ENCODE measurements at places on chromosomes 3 and 15.

DNA sequence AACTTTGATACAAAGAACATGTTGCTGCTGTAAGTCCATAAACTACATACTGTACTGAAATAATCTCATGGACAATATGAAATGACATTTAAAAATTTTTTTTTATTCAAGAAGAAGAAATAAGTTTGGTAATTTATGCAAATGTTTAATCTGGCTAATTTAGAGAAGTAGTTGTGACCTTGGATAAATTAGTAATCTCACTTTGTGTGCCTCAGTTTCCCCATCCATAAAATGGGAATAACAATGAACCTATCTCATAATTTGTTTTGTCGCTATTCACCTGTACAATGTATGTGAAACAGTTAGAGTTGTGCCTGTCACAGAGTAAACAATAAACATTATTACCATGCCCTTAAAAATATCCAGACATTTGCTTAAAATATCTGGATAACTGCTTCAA, 15.3 kb upstream of the DPH6 start:
- no peak for DNase-seq

- peak; percentile 20 for DNase-seq
These were observed 1.1 kb downstream of the MTFMT start for GRCh38 chr15:65028338-65028737.

DNA sequence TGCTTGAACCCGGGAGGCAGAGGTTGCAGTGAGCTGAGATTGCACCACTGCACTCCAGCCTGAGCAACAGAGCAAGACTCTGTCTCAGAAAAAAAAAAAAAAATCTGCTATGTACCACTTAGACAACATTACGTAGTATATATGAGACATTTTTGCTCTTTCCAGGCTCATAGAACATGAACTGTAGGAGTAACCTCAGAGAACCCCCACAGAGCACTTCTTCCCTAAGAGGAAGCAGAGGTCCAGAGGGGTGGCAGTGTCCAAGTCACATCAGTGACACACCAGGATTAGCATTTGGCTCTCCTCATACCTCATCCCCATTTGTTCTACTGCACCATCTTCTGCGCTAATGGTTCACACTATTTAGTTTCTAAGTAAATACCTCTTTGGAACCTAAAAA, 33.7 kb downstream of the ARRDC4 start:
- DNase-seq, result no peak

DNA sequence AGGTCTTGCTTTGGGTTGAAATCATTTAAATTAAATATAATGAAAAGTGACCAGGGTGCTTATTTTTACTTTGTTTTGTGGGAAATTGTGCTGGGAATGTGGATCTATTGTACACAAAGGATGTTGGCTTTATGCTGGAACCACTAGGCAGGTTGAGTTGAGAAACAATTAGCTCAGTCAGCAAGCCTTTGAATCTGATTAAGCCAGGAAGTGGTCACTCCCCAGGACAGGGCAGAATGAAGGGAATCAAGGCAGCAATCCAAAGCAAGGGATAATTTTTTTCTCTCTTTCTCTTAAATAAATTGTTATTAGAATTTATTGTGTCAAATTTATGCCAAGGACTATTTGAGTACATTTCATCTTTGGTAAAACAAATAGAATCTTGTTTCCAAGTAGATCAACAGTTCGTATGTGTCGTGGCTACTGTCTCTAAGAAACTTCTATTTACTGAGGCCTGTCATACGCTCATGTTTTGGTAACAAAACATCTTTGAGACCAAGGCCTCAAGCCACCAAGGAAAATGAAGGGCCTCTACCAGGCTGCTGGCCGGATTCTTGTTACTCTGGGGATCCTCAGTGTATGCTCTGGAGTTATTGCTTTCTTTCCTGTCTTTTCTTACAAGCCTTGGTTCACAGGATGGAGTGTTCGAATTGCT, at the start of gene TMEM212:
TSS of gene TMEM212 (plus strand) at position 486 of the 655 bp plus-strand sequence. CDS start at position 521, 35 bp downstream.
- DNase-seq, result no peak

GRCh38 chr15:100818927-100819326, 60.7 kb upstream of the ALDH1A3 start:
- DNase-seq, result no peak

DNA sequence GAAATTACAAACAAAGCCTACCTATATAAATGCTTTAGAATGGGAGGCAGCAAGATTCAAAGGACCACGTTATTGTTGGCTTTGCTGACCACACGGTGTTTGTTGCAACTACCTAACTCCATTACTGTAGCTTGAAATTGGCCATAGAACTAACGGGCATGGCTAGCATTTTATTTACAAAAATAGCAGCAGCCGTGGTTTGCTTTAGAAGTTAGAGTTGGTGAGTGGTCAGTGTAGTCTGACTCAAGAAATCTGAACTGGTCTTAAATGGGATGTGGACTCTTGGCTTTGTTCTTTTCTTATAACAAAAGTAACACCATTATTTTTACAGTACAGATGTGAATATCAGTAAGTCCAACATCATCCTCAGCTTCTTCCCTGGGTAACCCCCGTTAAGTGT, 10.6 kb downstream of the ATP1B3 start:
- no peak for DNase-seq

Measured in DND-41 (cell line).